ENCODE measurements at places on chromosomes 16 and 17. TPM values are rescaled to one million over a fixed set of nuclear protein-coding genes. Genes with fewer than 3 reads are reported as not detected.

Gene MYLK3
- total RNA-seq, result 0.13 TPM

Gene SCGB1C2
- total RNA-seq, result not detected

Gene C17orf100
- total RNA-seq, result 0.91 TPM

Gene PPY
- total RNA-seq, result not detected

Gene HASPIN
- total RNA-seq, result 4.6 TPM
